ENCODE measurements at places on chromosomes 16 and 17.

- DNase-seq: no peak
Observed at GRCh38 chr17:21046216-21046615, 3.4 kb upstream of the USP22 start.

- no peak for DNase-seq
Observed at GRCh38 chr16:53504665-53505064, 1.7 kb upstream of the AKTIP start.

DNA sequence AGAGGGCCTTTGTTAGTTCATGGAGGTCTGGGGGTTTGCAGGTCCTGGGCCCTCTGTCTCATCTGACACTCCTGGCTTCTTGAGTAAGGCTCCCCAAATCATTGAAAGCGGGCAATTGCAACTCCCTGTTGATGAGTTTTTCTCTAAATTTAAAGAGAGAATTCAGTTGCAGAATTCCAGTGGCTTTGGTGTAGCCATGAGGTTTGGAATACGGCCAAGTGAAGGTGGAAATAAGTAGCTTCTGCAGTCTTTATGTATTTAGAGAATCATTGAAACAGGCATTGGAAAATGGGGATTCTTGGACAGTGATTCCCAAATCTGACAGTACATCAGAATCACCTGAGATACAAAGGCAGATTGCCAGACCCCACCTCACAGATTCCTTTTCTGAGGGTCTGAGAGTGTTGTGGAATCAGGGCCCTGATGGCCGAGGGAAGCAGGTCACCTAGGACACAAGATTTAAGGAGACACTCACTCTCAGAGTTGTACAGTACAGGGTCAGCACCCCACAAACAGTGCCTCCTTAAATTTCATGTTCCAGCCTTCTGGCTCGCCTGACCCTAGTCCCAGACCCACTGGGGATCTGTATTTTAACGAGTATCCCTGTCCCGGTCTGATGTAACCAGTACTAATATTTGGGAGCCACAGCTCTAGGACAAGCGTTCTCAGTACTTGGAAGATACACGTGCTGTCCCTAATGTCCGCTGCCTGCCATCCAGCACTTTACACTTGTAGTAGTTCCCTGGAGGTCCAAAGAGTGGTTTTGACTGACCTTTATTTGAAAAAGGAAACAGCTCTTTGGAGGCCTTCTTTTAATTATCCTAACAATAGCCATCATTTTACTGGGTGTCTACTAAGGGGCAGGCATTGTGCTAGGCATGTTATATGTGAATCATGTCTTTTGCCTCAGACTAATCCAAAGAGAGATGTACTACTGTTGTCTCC, 37.8 kb downstream of the YPEL2 start:
- DNase-seq: no peak

GRCh38 chr17:57918017-57918895, 37.0 kb downstream of the CUEDC1 start:
- no peak for DNase-seq

DNA sequence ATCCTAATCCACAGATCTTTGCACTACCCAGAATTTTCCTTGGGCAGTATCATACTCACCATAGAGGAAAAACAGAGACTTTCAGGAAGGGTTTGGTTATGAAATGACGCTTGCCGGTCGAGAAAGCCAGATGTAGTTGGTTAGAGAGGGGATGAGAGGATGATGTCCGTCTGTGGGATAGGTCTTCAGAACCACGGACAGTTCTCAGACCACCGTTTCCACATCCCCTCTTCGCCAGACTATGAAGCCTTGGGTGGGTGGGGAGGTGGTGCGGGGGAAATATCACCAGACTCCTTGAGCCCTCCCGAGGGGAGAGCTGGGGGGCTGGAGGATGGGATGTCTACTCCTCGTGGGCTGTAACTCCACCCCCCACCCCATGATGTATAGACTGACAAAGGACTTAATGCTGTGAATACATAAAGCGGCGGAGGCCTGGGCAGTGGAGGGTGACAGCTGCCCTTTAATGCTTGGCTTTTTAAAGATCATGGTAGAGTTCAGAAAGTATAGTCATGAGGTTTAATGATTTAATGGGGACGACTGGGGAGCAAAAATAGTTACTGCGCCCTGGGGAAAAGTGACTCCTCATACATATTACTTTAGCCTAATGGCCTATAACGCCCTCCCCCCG, 96.6 kb downstream of the MRM1 start:
- DNase-seq: no peak

DNA sequence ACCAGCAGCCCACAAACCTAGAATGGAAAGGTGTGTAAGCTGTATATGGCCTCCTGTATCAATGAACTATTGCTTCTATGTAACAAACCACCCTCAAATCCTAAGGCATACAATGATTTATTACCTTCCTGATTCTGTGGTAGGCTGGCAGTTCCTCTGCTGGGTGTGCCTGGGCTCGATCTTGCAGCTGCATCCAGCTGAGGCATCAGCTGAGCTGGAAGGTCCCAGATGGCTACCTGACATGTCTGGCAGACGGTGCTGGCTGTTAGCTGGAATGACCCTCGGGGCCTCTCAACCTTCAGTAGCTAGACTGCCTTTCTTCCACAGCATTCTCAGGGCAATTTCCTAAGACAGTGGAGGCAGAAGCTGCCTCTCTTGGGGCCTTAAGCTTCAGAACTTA, 152.7 kb downstream of the RAB11FIP4 start:
- peak; percentile 64 for DNase-seq

- no peak for DNase-seq
Observed at GRCh38 chr17:927611-928461, 51.7 kb downstream of the NXN start.

DNA sequence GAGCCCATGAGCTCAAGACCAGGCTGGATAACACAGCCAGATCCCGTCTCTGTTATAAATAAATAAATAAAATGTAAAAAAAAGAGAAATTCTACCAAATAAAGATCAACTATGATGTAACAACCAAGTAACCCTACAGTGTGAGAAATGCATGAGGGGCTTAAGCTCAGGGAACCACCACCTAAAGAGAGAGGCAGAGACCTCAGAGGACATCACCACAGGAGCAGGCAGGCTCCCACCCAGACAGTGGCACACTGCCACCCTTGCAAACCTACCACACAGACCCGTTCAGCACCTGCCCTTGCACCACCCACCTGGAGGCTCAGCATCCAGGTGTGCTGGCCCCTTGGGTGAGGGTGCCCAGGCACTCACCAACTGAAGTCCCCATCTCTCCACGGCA, 45.6 kb downstream of the ANKRD11 start:
- no peak for DNase-seq

DNA sequence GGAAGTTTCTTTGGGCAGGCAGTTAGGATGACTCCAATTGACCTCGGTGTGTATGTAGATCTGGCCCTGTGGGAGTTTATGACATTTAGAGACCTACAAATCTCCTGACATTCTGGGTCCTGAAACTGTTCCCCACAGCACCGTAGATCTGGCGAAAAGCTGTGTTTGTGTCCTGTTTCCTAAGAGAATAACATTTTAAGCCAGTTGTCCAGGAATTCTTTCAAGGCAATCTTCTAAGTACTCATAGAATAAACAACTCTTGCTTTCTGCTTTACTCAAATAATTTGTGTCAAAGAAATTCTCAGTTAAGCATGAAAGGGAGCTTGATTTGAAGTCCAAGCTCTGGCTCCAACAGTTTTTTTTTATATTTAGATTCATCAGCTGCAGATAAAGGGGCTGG, 78.5 kb upstream of the ELAC2 start:
- DNase-seq: no peak

- DNase-seq: no peak
Observed at GRCh38 chr16:77767211-77767610, 21.2 kb upstream of the VAT1L start.

DNA sequence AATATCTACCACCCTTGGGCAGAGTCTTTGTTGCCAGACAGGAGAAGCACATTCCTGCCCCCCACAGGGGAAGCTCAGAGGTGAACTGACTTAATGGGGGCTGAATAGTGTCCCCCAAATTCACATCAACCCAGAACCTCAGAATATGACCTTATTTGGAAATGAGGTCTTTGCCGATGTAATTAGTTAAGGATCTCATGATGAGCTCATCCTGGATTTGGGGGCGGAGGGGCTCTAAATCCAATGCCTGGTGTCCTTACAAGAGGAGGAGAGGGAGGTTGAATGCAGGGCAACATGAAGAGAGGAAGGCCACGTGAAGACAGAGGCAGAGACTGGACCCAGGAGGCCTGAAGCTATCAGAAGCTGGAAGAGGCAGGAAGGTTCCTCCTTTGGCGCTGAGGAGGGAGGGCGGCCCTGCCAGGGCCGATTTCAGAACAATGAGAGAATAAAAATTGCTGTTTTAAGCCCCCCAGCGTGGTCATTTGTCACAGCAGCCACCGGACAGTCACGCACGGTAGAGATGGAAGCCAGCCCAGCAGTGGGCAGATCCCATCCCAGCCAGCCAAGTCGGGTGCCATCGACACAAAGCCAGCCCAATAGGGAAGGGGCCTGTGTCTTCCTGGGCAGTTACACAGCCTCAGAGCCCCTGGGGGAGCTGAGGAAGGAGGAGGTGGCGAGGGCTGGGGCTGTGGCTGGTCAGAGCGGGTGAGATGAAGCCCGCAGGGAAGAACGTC, 21.3 kb downstream of the C16orf74 start:
- no peak for DNase-seq

DNA sequence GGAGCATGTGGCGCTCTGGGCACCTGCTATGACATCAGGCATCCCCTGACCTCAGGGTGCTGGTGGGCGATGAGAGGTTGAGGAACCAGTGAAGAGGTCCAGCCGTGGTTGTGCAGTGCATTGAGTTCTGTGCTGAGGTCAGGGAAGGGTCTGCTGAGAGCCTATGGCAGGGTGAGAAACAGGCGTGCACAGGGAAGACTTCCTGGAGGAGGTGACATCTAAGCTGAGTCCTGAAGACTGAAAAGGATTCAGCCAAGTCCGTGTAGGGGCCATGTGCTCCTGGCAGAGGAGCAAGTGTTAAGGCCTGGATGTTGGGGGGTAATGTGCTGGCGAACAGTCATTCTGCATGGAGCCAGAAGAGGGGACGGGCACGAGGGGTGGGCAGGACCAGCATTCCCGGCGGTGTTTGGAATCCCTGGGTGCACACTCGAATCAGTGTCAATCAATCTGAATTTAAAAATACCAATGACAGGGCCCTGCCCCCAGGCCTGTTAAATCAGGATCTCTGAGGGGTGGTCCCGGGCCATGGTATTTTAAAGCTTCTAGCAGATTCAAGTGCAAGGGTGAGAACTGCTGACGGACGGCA, 65.8 kb upstream of the CIBAR2 start:
- DNase-seq: no peak

DNA sequence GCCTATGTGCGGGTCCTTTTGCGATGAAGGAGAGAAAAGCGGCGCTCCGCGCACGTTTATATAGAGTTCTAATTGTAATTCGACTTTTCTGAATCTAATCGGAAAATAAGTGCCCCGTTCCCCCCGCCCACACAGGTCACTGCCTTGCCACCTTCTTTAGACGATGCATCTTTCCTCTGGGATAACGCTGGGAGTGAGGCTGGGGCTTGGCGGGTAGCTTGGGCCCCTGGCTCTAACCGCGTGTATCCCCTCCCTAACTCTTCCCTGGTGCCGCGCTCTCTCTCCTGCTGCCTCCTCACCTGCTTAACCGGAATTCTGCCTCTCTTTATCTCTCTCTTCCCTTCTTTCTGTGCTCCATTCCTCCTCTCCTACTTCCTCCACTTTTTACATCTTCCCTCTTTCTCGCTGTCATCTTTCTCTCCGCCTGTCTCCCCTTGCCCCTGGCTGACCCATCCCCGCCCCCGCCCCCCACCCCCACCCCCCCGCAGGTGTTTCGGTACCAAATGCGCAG, 2.6 kb downstream of the LHX1 start:
- DNase-seq: no peak

- no peak for DNase-seq
Observed at GRCh38 chr17:71963791-71964190, 157.0 kb upstream of the SOX9 start.

- no peak for DNase-seq
Observed at GRCh38 chr16:47865337-47865855, 290.4 kb downstream of the ABCC12 start.

DNA sequence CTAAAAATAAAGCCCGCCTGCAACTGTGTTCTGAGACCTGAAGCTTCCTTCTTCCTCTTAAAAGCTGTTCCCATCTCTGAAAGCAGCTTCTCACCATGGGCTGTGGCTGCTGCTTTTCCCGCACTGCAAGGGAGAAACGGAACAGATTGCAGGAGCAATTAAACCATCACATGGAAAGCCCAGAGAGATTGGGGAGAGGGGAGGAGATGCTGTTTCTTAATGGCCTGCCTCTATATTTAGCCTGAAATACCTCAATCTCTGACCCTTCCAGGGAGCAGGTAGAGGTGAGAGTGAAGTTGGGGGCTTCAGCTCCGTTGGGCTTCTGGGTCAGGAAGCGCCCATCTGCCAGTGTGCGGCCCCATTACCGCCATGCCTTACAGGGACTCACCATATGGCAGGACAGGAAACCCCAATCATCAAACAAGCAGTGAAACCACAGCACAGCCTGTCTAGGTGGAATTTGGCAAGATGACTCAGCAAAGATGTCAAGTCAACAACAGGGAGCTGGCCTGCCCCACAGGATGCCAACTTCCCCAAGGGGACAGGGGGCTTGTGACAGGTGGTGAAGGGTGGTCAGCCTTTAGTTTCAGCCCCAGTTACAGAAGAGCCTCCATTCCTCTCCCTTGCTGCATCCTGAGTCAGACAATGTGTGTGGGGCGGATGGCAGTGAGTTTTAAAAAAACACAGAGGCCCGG, 286.6 kb upstream of the CCL2 start:
- DNase-seq: peak; percentile 71

- DNase-seq: no peak
Observed at GRCh38 chr16:11245988-11246387, 10.0 kb downstream of the SOCS1 start.

- no peak for DNase-seq
Observed at GRCh38 chr17:5560361-5560988, 23.8 kb downstream of the NLRP1 start.

DNA sequence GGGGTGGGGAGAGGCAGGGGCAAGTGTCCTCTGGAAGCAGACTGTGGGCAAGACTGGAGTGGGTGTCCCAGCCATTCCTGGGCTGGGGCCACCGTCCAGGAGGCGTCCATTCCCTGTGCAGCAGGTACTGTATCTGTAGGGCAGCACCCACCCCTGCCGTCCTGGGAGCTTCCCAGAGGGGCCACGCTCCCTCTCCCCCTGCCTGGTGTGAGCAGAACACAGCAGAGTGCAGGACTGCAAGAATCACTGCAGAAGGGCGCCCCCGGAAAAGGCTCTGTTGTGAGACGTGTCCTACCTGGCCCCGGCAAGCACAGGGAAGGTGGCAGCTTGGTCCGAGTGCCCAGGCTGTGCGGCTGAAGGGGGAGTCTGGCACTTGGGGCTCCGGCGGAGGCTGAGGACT, 70.3 kb downstream of the KLHDC4 start:
- no peak for DNase-seq
